K562 (cell line): ENCODE measurements at places on chromosomes 2 and 18.

DNA sequence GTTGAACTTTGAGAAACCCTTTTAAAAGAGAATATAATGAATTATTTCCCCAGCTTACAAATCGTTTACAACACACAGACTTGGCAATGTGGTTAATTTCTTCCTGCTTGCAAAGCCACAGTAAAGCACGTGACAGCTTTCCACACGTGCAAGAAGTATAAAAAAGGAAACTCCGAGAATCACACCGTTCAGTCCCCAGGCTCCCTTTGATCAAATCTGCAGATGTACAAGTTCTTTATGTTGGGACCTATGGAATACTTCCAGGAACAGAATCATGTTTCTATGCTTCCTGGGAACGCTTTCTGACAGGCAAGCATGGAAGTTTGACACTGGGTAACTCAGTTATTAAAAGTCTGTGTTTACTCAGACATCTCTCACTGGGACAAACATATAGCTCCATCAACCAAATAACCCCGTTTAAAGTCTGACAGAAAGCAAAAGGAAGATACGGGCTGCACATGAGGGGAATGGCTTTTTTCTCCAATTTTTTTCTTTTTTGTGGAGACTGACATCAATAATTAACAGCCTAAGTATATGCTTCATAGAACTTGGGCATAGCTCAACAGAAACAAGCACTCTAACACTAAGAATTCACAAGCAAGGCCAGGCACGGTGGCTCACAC lies 134.8 kb downstream of the EIPR1 start:
- no peak for DNase-seq
- H3K4me3 ChIP-seq, result no peak overlapping the region
- H3K27me3 ChIP-seq, result no peaks in the 10 kb centered on the region
- 0 out of 3 replicates have a peak, but pooled peaks cover 3% of the 10 kb centered on the region for H3K36me3 ChIP-seq

DNA sequence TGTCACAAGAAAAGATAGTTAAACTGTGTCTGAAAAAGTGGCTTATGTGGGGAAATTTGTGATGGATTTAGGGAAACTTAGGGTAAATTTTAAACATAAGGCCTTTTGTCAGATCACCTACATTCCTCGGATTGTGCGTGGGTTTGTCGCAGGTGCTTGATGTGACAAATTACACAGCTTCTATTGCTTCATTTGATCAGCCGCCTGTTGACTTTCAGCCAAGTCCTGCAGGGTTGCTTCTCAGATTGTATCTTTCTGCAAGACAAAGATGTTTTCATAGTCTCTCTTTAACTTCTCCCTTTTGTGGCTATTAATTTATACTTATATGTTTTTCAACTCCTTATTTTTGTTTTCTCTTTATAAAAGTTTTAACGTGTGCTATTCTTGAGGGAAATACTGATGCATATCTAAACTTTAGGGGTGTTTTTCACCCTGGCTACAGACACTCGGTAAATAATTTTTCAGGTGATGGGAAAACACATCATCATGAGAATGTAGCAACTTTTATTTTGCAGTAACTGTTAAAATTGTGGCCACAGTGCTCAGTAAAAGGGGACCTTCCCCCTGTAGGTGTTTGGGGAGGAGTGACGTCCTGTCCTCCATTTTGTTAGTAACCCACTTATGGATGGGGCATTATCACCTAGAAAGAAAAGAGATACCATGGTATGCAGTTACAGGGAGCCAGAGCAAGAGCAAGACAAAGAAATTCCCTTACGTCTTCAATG lies 31.4 kb downstream of the GALM start:
- no peaks in the 10 kb centered on the region for H3K36me3 ChIP-seq
- H3K27me3 ChIP-seq, result no peaks in the 10 kb centered on the region
- H3K27ac ChIP-seq, result no peak overlapping the region
- DNase-seq, result no peak
- H3K4me3 ChIP-seq, result no peak overlapping the region

GRCh38 chr2:30444273-30444672 lies 2.8 kb upstream of the LCLAT1 start:
- no peak overlapping the region for H3K27ac ChIP-seq
- no peaks in the 10 kb centered on the region for H3K27me3 ChIP-seq
- H3K4me1 ChIP-seq, result peaks cover 19% of the 10 kb centered on the region
- no peak for DNase-seq

DNA sequence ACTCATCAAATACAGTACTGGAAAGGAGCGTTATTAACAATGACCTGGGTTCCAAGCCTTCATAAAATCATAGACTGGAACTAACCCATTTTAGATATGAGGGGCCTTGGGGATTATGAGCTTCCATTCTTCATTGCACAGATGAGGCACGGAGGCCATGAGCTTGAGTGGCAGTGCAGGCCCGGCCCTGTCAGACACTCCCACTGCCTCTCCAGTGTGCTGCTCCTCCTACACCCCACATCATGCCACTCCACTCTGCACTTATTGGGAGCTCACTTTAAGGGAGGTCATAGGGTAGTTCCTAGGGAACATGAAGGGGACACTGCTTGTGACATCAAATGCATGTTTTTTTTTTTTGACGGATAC lies 77.9 kb downstream of the TSN start:
- peaks cover 44% of the 10 kb centered on the region for H3K27me3 ChIP-seq
- H3K4me3 ChIP-seq, result no peak overlapping the region
- H3K4me1 ChIP-seq, result 0 out of 2 replicates have a peak, but pooled peaks cover 3% of the 10 kb centered on the region
- no peak for DNase-seq

GRCh38 chr18:79584491-79585394 lies 94.9 kb upstream of the CTDP1 start:
- H3K27me3 ChIP-seq, result no peaks in the 10 kb centered on the region
- no peak for DNase-seq
- no peaks in the 10 kb centered on the region for H3K36me3 ChIP-seq
- H3K4me3 ChIP-seq, result no peak overlapping the region

- no peak for DNase-seq
- no peaks in the 10 kb centered on the region for H3K36me3 ChIP-seq
- H3K27me3 ChIP-seq, result peaks cover 8% of the 10 kb centered on the region; the same call in 2 of the 3 replicates
These were observed 31.2 kb upstream of the GREB1L start for GRCh38 chr18:21210784-21211183.

- peaks cover 57% of the 10 kb centered on the region for H3K36me3 ChIP-seq
- H3K27me3 ChIP-seq, result 0 out of 2 replicates have a peak, but pooled peaks cover 2% of the 10 kb centered on the region
- peak overlapping the region; percentile 31; the same call in 1 of the 3 replicates for H3K27ac ChIP-seq
These were observed 3.7 kb upstream of the TUBA4B start for GRCh38 chr2:219249203-219249980.

- no peak overlapping the region for H3K27ac ChIP-seq
- DNase-seq, result no peak
- no peaks in the 10 kb centered on the region for H3K36me3 ChIP-seq
- H3K4me3 ChIP-seq, result no peak overlapping the region
These were observed 91.9 kb downstream of the TWIST2 start for GRCh38 chr2:238939521-238940403.

- no peaks in the 10 kb centered on the region for H3K36me3 ChIP-seq
- no peak overlapping the region for H3K27ac ChIP-seq
- DNase-seq, result peak; percentile 19
- no peaks in the 10 kb centered on the region for H3K27me3 ChIP-seq
- no peak overlapping the region for H3K4me3 ChIP-seq
- H3K4me1 ChIP-seq, result no peaks in the 10 kb centered on the region
These were observed 21.2 kb downstream of the GRB14 start for GRCh38 chr2:164599954-164600589.

GRCh38 chr2:169828141-169828811 lies 1.0 kb downstream of the UBR3 start:
- peak; percentile 74 for DNase-seq
- peak overlapping the region; percentile 84 for H3K27ac ChIP-seq
- no peaks in the 10 kb centered on the region for H3K27me3 ChIP-seq
- peak overlapping the region; percentile 87 for H3K4me3 ChIP-seq
- peaks cover 35% of the 10 kb centered on the region for H3K4me1 ChIP-seq

DNA sequence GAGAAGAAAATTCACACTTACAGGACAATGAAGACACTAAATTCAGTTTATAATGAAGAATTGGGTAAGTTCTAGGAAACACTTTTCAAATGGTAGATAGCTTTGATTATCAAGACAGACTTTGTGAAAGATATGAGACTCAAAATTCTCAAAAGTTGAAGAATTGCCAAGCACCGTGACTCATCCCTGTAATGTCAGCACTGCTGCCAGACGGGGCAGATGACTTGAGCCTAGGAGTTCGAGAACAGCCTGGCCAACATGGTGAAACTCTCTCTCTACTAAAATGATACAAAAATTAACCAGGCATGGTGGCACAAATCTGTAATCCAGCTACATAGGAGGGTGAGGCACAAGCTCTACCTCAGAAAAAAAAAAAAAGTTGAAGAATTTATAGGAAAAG lies 1820.1 kb upstream of the LRRTM1 start:
- DNase-seq, result no peak
- H3K27ac ChIP-seq, result no peak overlapping the region
- H3K36me3 ChIP-seq, result no peaks in the 10 kb centered on the region
- no peak overlapping the region for H3K4me3 ChIP-seq
- H3K27me3 ChIP-seq, result no peaks in the 10 kb centered on the region

- H3K27ac ChIP-seq, result no peak overlapping the region
- DNase-seq, result peak; percentile 36
- no peaks in the 10 kb centered on the region for H3K4me1 ChIP-seq
- no peaks in the 10 kb centered on the region for H3K27me3 ChIP-seq
- H3K36me3 ChIP-seq, result peaks cover 44% of the 10 kb centered on the region; the same call in 2 of the 3 replicates
- no peak overlapping the region for H3K4me3 ChIP-seq
These were observed 18.6 kb upstream of the SCRN3 start for GRCh38 chr2:174376967-174377366.

- no peak overlapping the region for H3K4me3 ChIP-seq
- no peaks in the 10 kb centered on the region for H3K36me3 ChIP-seq
- H3K4me1 ChIP-seq, result peaks cover 3% of the 10 kb centered on the region; the same call in 1 of the 2 replicates
- no peak overlapping the region for H3K27ac ChIP-seq
- DNase-seq, result no peak
These were observed 21.2 kb upstream of the ODC1 start for GRCh38 chr2:10469301-10469700.

- H3K27me3 ChIP-seq, result no peaks in the 10 kb centered on the region
- DNase-seq, result no peak
- no peak overlapping the region for H3K27ac ChIP-seq
- no peaks in the 10 kb centered on the region for H3K36me3 ChIP-seq
- H3K4me3 ChIP-seq, result no peak overlapping the region
These were observed 178.0 kb downstream of the HDAC4 start for GRCh38 chr2:239222706-239223309.

DNA sequence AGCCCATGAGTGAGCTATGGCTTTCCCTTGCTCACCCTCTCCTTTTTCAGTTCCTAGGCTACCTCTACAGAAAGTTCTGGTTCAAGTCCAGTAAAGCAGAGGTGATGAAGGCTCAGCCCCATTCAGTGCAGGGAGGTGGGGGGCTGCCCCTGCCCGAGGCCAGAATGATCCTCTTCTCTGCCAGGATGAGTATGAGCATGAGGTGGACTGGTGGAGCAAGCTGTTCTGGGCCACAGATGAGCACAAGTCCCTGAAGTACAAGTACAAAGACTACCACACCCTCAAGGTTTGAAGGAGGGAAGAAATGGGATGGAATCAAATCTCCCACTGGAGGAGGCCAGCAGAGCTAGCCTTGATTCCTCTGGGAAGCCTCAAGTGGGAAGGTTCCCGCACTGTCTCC lies 42.4 kb downstream of the LMAN2L start:
- H3K27ac ChIP-seq, result no peak overlapping the region
- H3K4me3 ChIP-seq, result no peak overlapping the region
- no peaks in the 10 kb centered on the region for H3K27me3 ChIP-seq
- no peak for DNase-seq
- no peaks in the 10 kb centered on the region for H3K36me3 ChIP-seq

DNA sequence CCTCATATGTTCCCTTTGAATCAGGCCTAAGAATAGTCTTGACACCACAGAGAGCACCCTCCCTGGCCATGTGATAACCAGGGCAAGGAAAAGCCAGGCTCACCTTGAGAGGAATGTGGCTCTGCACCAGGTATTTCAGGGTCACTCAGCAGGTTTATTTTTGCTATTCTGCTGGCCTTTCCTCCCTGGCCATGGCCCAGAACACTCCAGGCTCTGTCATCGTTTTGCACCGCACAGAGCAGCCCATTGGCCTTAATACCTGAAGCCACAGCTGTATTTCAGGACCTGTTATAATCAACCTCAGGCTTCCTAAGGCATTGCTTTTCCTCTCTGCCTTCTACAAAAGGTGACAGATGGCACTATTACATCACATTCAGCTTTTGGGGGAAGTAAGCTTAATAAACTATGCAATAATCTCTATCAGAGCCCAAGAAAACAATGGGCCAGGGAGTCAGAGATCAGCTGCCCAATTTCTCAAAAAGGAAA lies 668.3 kb downstream of the IRS1 start:
- DNase-seq, result no peak
- no peaks in the 10 kb centered on the region for H3K36me3 ChIP-seq
- H3K27me3 ChIP-seq, result no peaks in the 10 kb centered on the region
- H3K4me1 ChIP-seq, result no peaks in the 10 kb centered on the region
- H3K27ac ChIP-seq, result no peak overlapping the region

GRCh38 chr2:55163274-55163721 lies 68.8 kb downstream of the CLHC1 start:
- no peaks in the 10 kb centered on the region for H3K36me3 ChIP-seq
- no peak overlapping the region for H3K27ac ChIP-seq
- H3K27me3 ChIP-seq, result no peaks in the 10 kb centered on the region

DNA sequence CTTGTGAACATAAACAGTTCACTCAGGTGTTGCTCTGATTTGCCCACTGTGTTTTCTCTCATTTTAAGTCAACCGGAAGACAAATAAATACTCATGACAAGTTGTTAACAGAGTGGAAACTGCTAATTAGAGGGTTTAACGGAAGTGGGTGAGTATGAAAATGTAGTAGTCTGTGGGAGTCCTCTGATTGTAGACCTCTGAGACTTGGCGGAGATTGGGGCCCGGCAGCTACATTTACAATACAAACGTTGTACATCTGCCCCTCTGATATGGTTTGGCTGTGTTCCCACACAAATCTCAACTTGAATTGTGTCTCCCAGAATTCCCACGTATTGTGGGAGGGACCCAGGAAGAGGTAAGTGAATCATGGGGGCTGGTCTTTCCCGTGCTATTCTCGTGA lies 107.3 kb upstream of the FAM98A start:
- no peaks in the 10 kb centered on the region for H3K36me3 ChIP-seq
- no peaks in the 10 kb centered on the region for H3K4me1 ChIP-seq
- H3K27ac ChIP-seq, result no peak overlapping the region

DNA sequence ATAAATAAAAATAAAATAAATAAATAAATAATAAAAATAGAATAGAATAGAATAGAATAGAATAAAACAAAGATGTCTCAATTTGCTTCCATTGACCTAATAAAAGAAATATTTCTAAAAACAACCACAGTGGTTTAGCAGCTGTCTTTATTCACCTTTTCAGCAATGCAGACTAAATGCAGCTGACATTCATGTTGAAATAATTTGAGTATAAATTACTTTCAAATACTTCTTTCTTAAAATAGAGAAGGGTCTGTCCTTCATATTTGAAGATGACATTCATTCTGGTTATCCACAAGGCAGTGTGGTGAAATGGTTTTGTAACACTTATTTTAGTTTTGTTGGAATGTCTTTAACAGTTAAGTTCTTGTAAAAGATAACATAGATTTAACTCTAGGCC lies 469.4 kb downstream of the IRS1 start:
- H3K4me1 ChIP-seq, result no peaks in the 10 kb centered on the region
- no peak overlapping the region for H3K27ac ChIP-seq
- H3K4me3 ChIP-seq, result no peak overlapping the region
- no peaks in the 10 kb centered on the region for H3K27me3 ChIP-seq

DNA sequence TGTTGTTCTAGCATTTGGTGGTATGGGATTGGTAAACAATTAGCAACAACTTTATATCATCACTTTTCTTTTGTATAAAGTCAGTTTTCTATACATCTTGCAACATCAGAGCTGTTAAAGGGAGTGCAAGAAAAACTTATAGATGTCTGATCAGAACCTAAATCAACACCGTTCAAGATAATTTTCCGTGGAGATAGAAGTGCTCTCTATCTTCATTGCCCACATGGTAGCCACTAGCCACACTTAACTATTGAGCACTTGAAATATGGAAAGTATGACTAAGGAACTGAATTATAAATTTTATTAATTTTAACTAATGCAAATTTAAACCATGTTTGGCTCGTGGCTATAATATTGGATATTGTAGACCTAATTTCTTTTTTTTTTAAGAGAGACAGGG lies 5.2 kb downstream of the TTC27 start:
- no peaks in the 10 kb centered on the region for H3K27me3 ChIP-seq
